ENCODE measurements at places on chromosomes 4 and X.

- DNase-seq, result no peak
Measured at GRCh38 chrX:16978193-16978984, 31.9 kb downstream of the REPS2 start.

DNA sequence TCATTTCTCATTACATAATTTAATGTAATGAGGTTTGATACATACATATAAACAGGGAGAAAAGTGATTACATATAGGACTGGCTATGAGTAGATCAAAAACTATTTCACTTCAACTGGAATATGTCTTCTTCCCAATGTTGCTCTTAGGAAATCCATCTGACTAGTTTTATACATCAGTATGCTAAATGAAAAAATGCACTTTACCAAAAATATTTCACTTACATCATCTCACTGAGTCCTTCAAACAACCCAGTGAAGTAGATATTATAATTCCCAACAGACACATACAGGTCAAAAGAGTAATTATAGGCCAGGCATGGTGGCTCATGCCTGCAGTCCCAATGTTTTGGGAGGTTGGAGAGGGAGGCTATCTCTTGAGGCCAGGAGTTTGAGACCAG is 215.9 kb downstream of the MID1 start:
- no peak for DNase-seq

DNA sequence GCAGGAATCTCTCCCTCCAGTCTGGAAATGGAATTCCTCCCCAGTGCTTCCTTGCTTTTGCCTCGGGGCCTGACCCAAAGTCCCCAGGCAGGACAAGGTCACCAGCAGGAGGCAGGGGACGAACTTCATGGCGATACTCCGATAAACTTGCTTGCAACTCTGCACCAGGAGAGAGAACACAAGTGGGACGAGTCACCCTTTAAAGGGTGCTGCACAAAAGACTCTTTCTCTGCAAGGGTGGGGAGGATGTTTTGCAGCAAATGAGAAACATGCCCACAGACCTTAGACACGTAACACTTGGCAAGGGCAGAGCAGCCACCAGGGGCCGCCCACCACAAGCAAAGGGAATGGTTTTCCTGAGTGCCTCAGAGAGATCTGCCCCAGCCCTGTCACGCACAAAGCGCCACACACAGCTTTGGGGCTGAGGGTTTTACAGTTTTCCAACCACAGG is at the start of gene FGFBP2:
Gene FGFBP2, minus strand, starts transcription at position 175 of the 451 bp plus-strand sequence. Its CDS starts 46 bp downstream, at position 129.
- DNase-seq, result no peak

DNA sequence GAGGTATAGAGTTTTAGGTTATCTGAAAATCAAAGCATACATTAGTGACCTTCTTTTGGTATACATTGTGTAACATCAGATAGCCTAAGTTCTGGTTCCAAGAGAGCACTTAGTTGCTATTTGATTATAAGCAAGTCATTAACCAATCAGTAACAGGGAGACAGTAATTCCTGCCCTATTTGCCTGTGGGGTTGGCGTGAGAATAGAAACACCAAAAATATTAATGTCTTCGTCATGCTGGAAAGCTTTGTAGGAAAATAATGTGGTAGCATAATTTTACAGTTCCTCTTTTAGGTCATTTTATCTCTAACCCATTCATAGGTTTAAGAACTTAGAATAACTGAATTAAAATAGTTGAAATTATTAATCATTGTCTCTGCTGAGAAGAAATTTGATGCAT is 37.8 kb downstream of the NPNT start:
- no peak for DNase-seq

DNA sequence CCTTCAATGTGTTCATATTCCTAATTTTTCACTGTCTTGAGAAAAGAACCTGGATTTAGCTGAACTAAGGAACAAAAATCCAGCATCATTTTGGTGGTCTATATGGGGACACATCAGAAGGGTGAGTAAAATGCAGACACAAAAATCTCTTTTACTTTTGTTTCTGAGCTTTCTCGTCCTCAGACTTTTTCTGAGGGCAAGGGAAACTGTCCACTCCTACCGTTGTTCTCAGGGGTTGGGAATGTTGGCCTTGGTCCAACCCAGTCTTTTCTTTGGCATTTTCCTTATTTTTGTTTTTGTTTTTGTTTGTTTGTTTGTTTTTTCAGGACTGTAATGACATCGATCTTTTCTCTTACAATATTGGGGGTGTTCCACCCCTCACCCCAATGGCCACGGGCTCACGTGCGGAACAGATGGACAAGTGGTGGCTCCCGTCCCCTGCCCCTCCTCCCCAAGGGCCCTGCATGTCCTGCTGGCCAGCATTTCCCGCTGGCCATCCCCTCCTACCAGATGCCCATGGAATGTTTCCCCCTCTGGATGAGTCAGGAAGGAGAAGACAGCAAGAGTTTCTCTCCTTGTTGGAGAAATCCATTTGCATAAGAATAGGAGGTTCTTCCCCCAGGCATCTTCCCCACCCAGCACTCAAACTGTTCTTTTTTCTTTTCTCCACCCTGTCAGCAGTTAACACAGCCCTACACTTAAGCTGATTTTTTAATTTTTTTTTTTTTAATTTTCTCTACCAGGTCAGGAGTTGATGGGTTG is 305.4 kb upstream of the NDST4 start:
- DNase-seq, result no peak

DNA sequence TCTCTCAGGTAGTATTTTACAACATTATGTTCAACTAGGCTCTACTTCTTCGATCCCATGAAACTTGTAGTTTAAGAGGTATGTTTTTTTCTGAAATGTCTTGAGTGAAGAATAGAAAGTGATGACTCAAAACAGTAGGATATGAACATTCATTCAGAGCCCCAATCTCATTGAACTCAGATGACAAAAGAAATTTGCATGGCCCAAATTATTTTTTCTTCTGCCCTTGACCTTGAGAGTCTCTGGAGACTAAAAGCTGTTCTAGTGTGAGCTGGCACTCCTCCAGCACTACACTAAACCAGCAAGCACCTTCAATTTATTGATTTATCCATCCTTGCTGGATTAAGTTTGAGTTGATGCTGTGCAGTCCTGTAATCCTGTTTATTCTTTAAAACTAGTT is 4.0 kb downstream of the DCLK2 start:
- no peak for DNase-seq

- no peak for DNase-seq
Measured at GRCh38 chr4:84647312-84647884, 64.5 kb downstream of the CDS1 start.

DNA sequence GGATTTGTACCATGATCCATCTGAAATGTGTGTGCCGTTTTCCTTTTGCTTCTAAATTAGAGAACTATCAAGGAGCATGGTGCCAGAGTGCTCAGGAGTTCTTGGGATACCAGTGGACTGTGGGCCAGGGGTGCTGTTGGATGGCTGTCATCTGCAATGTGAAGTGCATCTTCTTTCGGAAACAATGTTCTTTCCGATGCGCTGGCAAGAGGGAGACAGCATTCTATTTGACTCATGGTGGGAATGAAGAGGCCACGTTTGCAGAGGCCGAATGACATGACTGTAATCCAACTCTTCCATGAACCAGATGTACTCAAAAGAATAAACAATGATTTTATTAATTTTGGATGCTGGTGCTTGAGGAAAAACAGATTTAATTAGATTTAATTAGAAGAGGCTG is 45.5 kb downstream of the SORCS2 start:
- DNase-seq, result no peak

DNA sequence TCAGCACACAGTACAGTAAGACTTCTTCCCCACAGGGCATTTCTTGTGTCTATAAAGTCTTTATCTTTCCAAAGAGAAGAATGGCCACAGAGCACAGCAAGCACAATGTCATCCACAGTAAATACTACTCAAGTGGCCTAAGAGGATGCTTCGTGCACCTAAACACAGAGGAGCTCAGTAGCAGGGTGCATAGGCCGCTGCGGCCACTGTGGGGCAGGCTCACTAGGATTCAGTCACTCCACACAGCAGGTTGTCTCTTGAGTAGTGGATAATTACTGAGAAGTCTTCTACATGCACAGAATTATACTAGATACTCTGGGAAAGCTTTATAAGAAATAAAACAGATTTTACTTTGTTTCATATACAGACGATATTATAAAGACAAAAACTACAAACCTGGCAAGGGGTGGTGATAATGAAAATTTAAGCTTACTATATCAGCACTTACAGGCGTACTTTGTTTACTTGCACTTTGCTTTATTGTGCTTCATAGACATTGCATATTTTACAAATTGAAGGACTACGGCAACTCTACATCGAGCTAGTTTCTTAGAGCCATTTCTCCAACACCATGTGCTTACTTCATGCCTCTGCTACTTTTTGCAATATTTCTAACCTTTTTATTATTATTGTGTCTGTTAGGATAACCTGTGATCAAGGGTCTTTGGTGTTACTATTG is 78.5 kb downstream of the PRDM5 start:
- no peak for DNase-seq

DNA sequence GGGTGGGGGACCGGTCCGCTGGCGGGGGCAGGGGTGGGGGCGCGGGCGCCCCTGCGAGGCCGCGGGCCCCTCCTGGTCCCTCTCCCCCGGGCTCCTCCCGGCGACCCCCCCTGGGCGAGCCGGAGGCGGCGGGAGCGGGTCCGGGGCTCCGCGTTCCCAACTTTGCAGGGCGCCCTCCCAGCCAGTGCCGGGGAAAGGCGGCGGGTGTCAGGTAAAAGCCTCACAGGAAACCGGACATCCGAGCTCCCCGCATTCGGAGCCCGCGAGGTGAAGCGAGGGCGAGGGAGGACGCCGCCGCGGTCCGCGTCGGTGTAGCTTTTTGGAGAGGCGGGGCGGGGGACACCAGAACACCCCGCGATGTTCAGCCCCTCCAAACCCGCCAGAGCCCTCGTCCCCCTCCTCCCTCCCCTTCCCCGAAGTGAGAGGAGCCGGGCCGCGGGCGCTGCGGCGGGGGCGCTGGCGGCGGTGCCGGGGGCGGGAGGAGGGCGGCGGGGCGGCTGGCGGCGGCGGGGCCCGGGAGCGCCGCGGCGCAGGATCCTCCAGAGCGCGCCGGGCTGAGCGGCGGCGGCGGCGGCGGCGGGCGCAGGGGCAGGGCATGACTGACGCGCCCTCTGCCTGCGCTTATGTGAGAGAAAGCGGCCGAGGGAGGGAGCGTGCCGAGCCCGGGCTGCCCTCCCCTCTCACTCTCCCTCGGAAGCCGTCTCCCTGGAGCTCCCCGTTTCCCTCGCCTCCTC is at the start of gene VEGFC:
Gene VEGFC, minus strand, starts transcription at position 597 of the 734 bp plus-strand sequence. CDS start 611 bp downstream, outside the sequence.
- no peak for DNase-seq

- DNase-seq, result no peak
Measured at GRCh38 chr4:36317721-36318120, 36.3 kb downstream of the DTHD1 start.

DNA sequence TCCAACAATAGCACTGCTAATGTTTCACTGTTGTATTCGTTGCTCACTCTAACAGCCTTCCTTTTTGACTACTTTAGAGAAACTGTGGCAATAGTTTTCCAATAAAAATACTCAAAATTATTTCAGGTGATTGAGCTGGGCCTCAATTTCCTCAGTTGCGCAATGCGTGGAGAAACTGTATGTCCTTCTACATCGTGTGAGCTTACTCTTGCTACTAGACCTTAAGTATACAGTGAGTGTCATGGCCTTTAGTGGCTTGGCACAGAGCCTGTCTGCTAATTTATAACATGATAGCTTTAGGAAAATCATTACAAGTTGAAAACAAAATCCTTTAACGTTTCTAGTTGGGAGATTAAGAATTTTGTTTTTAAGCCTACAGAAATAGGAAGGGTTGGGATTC is 114.5 kb downstream of the COL4A6 start:
- DNase-seq, result no peak

DNA sequence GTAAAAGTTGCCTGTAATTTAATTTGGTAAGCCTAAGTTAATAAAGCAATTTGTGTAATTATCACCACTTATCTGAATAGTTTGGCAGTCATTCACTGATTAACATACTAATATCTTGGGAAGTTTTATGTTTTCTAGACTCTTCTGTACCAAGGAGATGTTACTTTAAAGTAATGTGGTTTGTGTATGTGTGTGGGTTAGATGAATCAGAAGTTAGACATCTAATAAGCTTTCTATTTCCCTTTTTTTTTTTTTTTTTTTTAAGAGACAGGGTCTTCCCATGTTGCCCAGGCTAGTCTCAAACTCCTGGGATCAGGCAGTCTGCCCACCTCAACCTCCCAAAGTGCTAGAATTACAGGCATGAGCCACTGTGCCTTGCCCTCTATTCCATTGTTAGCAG is 5.3 kb downstream of the SLAIN2 start:
- no peak for DNase-seq

GRCh38 chrX:2708592-2709188 is 17.6 kb downstream of the CD99 start:
- no peak for DNase-seq

- no peak for DNase-seq
Measured at GRCh38 chrX:115968436-115969252, 201.9 kb upstream of the AGTR2 start.

DNA sequence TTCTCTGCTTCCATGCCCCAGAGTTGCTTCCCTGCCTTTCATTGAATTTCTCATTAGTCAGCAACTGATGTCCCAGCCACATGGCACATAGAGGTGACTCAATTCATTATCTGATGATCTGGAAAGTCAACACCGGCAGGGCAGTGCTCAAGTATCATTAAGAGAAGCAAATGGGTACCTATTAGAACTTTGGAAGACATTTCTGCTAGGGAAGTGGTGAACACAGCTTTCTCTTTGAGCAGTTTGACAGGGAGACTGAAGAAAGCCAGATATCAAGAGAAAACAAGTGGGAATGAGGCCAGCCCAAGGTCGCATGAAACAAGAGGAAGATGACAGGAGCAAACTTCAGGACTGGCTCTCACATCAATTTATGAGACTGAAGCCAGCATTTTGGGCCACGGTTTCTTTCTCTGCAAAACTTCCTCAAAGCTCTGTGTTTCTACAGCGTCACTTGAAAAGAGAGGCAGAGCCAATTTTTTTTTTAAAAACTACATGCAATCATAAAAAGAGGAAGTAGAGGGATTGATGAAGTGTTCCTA is 108.3 kb upstream of the RPS6KA3 start:
- DNase-seq, result no peak

GRCh38 chr4:149370002-149370401 is 445.6 kb downstream of the IQCM start:
- DNase-seq, result no peak

DNA sequence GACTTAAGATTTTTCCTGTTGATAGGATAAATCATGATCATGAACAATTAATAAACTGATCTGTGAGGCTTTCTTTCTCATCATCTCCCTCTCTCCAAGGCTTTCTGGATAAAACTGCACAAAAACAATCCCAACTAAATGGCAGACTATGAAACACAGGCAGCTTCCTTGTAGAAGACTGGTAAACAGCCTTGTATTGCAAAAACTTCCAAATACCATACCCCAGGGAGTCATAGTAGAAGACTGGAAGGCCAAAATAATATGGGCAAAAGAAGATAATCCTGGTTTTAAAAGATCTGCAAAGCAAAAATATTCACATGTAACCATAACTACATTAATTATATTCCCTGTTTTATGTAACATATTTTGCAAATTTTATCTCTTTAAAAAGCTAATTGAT is 113.0 kb downstream of the ANAPC10 start:
- DNase-seq, result no peak

- no peak for DNase-seq
Measured at GRCh38 chrX:9456250-9457074, 8.4 kb upstream of the TBL1X start.

- DNase-seq, result no peak
Measured at GRCh38 chr4:38209654-38210053, 249.5 kb downstream of the PTTG2 start.

GRCh38 chrX:13101441-13102139 is 57.2 kb upstream of the FAM9C start:
- DNase-seq, result no peak

GRCh38 chrX:11484290-11484689 is 181.4 kb downstream of the ARHGAP6 start:
- no peak for DNase-seq

Measured in activated B cell treated with CpG ODN at 0.5 μM for 24 hours (primary cell).